Right renal cortex interstitium (tissue), 3 donors: ENCODE measurements at places on chromosomes 2 and 18.

DNA sequence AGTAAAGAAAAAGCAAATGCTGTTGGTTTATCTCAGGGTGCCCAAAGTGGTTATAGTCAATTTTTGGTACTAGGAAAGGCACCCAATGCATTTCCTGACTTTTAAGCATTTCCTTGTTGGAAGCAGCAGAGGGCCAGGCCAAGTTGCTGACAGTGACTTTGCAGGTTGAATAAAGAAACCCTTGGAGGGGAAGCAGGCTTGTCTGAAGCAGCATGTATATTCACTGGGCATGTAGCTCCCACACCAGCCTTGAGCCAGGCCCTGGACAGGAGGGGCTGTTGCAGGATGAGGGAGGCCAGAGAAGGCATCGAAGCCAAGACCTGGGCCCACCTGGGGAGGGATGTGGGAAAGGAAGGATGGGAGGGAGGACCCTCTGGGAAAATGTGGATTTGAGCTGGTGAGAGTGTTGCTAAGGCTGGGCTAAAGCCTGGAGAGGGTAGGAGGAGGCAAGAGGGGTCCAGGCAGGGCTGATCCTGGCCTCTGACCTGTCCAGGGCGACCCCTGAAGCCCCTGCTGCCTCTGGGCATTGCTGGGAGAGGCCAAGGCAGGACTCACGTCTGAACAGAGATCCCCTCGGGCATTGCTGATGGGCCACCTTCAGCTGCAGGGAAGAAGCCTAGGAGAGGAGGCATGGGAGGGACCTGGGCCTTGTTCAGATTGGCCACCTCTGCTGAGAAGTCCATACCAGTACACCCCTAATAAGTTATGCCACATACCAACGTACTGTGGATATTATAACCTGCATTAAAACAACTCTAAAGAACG lies 79.6 kb downstream of the STPG4 start:
- DNase-seq = no peak

GRCh38 chr18:13542520-13542847 lies 183.9 kb downstream of the FAM210A start:
- DNase-seq = no peak

DNA sequence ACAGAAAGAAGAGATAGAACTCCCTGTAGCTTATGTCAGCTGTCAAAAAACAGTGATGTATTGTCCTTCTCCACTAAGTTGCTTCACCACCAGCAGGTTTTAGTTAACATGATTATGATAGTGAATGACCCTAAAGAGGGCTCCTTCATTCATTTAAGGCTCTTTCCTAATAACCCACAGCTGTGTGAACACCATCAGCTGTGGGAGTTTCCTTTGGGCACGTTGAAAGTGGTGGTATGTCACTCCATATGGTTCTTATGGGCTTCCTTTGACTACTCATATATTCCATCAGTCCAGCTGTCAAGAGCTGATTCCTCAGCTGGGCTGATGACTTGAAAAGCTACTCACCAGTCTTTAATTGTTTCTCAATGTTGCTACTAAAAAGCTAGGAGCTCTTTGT lies 210.3 kb downstream of the UBE2E3 start:
- DNase-seq = no peak

DNA sequence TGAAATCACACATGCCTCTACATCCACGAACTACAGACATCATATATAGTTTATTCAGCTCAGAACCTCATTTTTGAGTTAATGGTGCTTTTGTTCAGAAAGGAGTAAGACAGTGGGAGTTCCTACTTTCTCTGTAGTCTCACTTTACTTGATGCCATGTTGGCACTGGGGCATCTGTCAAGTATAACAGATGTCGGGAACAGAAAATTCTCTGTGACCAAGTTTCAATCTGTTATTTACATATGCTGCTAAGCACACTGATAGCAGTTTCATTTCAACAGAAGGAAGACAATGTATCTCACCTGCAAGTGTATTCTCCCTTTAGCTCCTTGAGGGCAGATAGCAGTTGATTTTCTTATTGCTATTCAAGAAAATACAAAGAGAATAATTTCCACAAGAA lies 774.1 kb downstream of the METTL4 start:
- DNase-seq = no peak

GRCh38 chr2:69741575-69742321 lies at the start of gene ANXA4:
Gene ANXA4, plus strand, starts transcription at chr2:69742134. Its CDS starts 39,432 bp downstream, at chr2:69781566.
- peak; percentile 61 for DNase-seq

DNA sequence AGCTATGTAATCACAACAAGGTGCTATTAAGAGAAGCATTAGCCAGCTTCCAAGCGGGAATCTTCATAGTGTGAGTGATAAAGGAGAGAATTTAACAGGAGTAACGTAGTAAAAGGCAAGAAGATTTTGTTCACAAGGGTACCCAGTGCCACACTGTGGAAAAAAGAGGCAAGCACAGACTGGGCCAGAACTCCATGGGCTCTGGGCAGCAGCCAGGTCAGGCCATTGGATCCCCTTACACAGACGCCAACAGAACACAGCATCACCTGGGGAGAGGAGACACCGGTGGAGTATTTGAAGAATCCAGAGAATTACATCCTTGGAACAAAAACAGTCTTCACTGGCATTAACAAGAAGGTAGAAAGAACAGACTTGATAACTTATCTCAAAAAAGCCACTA lies 21.2 kb downstream of the AMER3 start:
- DNase-seq = no peak

DNA sequence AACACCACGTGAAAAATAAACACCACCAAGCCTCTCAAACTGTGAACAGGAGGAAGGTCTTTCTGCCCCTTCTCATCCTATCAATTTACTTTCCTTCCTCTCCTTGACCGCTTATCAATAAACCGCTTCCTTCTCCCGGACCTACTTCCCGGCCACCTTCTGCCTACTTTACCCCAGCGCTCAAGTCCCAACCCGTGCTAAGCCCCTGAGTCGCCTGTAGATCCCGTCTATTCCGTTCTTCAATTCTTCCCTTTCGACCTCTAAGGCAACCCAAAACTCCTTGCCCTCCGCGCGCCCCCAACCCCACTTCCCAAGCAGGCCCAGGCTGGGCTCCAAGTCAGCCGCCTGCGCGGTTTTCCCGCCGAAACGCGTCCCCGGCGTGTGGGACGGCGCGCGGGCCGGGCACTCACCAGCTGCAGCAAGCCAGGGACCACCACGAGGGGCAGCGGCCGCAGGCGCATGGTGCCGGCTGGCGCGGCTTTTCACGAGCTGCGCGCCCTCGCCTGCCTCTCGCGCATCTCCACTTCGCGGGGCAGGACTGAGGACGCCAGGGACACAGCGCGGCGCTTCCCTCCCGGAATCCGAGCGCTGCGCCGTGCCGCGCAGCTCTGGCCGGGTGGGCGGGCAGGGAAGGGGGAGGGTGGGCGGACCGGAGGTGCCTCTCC lies at the start of gene NXPH2:
NXPH2 (minus strand) TSS at position 610 of the 665 bp plus-strand sequence; CDS start at position 461, 149 bp downstream.
- DNase-seq = no peak

- no peak for DNase-seq
Observed at GRCh38 chr18:22132763-22133162, 36.6 kb upstream of the GATA6 start.

GRCh38 chr2:79887747-79888374 lies 375.0 kb downstream of the CTNNA2 start:
- peak; percentile 42 for DNase-seq

GRCh38 chr2:112216167-112216566 lies 38.7 kb downstream of the ZC3H8 start:
- no peak for DNase-seq
